A549 treated with DMSO at 1 μM for 4 hours (cell line): ENCODE measurements at places on chromosomes 4 and X. TPM values are rescaled to one million over a fixed set of nuclear protein-coding genes. Genes with fewer than 3 reads are reported as not detected.

The LANCL3 gene
- 0.01 TPM in 1 of 5 replicates, not detected in the others for total RNA-seq

The SATL1 gene
- total RNA-seq = not detected in 5 replicates

The TENM3 gene
- total RNA-seq = 0.92 to 2.4 TPM (median 1.6 TPM) in 5 replicates

The RHOH gene
- 0.08 to 0.16 TPM (median 0.13 TPM) in 3 of 5 replicates, not detected in the others for total RNA-seq

The HS3ST1 gene
- 0.30 to 0.64 TPM (median 0.49 TPM) in 5 replicates for total RNA-seq

The ANOS1 gene
- total RNA-seq = 0.03 to 0.09 TPM (median 0.05 TPM) in 3 of 5 replicates, not detected in the others

The SSX1 gene
- not detected in 5 replicates for total RNA-seq

The SPANXA1 gene
- 0.17 to 0.27 TPM (median 0.26 TPM) in 3 of 5 replicates, not detected in the others for total RNA-seq

The TMEM271 gene
- total RNA-seq = not detected in 5 replicates

The HSFX3 gene
- total RNA-seq = not detected in 5 replicates

The NUDT10 gene
- 0.28 to 0.56 TPM (median 0.45 TPM) in 5 replicates for total RNA-seq

The CD38 gene
- total RNA-seq = 8.4 to 12.4 TPM (median 9.5 TPM) in 5 replicates

The PDGFRA gene
- total RNA-seq = 0.38 to 0.96 TPM (median 0.66 TPM) in 5 replicates

The PF4V1 gene
- total RNA-seq = not detected in 5 replicates

The RNF175 gene
- not detected in 5 replicates for total RNA-seq

The CLGN gene
- total RNA-seq = 4.8 to 6.7 TPM (median 5.2 TPM) in 5 replicates

The WWC2 gene
- 13.5 to 20.7 TPM (median 17.0 TPM) in 5 replicates for total RNA-seq

The CLCN4 gene
- total RNA-seq = 3.5 to 4.4 TPM (median 4.2 TPM) in 5 replicates

The BEX4 gene
- total RNA-seq = 1.9 to 3.5 TPM (median 2.0 TPM) in 5 replicates

The P2RY4 gene
- total RNA-seq = 0.05 TPM in 1 of 5 replicates, not detected in the others

The FAM236A gene
- not detected in 5 replicates for total RNA-seq

The ZFP42 gene
- 0.03 TPM in 1 of 5 replicates, not detected in the others for total RNA-seq

The CEP135 gene
- total RNA-seq = 5.4 to 7.3 TPM (median 6.3 TPM) in 5 replicates

The H2AZ1 gene
- 599 to 670 TPM (median 637 TPM) in 5 replicates for total RNA-seq

The IRF2 gene
- 11.4 to 16.8 TPM (median 14.5 TPM) in 5 replicates for total RNA-seq

The GAGE10 gene
- not detected in 5 replicates for total RNA-seq

The IL2 gene
- not detected in 5 replicates for total RNA-seq

The ATP6AP1 gene
- 82.2 to 107 TPM (median 102 TPM) in 5 replicates for total RNA-seq

The RAB40AL gene
- total RNA-seq = 0.13 to 0.21 TPM (median 0.15 TPM) in 3 of 5 replicates, not detected in the others

The ETDA gene
- not detected in 5 replicates for total RNA-seq

The PPP4R3C gene
- not detected in 5 replicates for total RNA-seq

The RAB33A gene
- 0.21 to 0.57 TPM (median 0.25 TPM) in 4 of 5 replicates, not detected in the other for total RNA-seq

The SPACA5 gene
- total RNA-seq = not detected in 5 replicates

The NAT8L gene
- total RNA-seq = 11.9 to 15.4 TPM (median 13.8 TPM) in 5 replicates

The PAGE2B gene
- not detected in 5 replicates for total RNA-seq

The CT45A3 gene
- total RNA-seq = 0.10 to 0.16 TPM in 2 of 5 replicates, not detected in the others

The CSAG1 gene
- 0.18 to 0.38 TPM (median 0.30 TPM) in 4 of 5 replicates, not detected in the other for total RNA-seq

The MAGEA12 gene
- total RNA-seq = 0.15 to 0.24 TPM (median 0.17 TPM) in 5 replicates

The PAGE2 gene
- not detected in 5 replicates for total RNA-seq

The LGI2 gene
- 0.14 to 0.43 TPM (median 0.22 TPM) in 5 replicates for total RNA-seq

The HSD17B13 gene
- total RNA-seq = 0.05 to 0.07 TPM (median 0.05 TPM) in 3 of 5 replicates, not detected in the others

The FAM47C gene
- total RNA-seq = not detected in 5 replicates

The NWD2 gene
- total RNA-seq = not detected in 5 replicates

The MBTPS2 gene
- 21.5 to 29.7 TPM (median 25.7 TPM) in 5 replicates for total RNA-seq

The DCLK2 gene
- total RNA-seq = 8.8 to 10.7 TPM (median 10.0 TPM) in 5 replicates

The F8A2 gene
- total RNA-seq = not detected in 5 replicates

The PUDP gene
- total RNA-seq = 25.7 to 28.2 TPM (median 27.1 TPM) in 5 replicates

The PKD2 gene
- 16.7 to 26.3 TPM (median 22.9 TPM) in 5 replicates for total RNA-seq

The RNF150 gene
- 0.26 to 0.57 TPM (median 0.30 TPM) in 5 replicates for total RNA-seq

The CSTF2 gene
- 32.9 to 35.6 TPM (median 34.1 TPM) in 5 replicates for total RNA-seq

The CLDN22 gene
- not detected in 5 replicates for total RNA-seq

The CDKN2AIP gene
- total RNA-seq = 11.1 to 14.2 TPM (median 11.6 TPM) in 5 replicates

The HTN1 gene
- total RNA-seq = not detected in 5 replicates
